ENCODE measurements at places on chromosomes 6 and 20.

DNA sequence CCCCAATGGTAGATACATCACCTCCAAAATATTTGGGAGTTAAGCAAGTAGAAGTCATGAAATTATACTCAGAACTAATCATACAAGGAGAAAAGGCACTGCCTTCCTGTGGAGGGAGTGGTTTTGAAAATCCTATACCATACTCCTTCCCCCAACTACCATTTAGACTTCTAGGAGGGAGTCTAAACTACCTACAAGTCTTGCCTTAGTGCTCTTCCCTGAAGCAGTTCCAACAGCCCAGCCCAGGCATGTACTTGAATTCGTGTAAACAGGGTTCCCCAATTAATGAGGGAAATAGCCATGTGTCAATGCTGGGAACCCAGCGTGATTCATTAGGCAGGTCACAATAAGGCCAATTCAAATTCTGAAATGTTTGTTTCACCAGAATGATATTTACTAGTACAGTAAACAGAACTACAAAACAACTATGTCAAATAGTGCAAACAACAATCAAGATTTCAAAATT is 39.1 kb upstream of the SGK1 start:
- no peak for DNase-seq

DNA sequence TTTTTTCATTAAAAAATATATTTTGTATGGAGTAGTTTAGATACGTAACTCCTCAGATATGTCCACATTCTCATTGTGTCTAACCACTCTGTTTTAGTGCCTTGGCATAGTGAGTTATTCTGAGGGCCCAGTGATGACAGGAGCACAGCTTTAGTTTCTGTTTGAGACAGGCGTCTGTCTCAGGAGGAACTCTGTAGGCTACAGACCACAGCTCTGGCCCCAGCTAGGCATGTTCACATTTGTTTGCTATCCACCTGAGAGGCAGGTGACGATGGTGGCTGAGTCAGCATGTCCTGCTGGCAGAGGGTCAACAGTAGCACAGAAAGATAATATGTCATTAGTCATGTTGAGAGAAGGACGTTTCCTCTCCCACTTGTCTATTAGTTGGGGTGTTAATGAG is 16.3 kb downstream of the LRRC1 start:
- peak; percentile 76 for DNase-seq

GRCh38 chr6:159357211-159357915 is 188.2 kb downstream of the FNDC1 start:
- no peak for DNase-seq

DNA sequence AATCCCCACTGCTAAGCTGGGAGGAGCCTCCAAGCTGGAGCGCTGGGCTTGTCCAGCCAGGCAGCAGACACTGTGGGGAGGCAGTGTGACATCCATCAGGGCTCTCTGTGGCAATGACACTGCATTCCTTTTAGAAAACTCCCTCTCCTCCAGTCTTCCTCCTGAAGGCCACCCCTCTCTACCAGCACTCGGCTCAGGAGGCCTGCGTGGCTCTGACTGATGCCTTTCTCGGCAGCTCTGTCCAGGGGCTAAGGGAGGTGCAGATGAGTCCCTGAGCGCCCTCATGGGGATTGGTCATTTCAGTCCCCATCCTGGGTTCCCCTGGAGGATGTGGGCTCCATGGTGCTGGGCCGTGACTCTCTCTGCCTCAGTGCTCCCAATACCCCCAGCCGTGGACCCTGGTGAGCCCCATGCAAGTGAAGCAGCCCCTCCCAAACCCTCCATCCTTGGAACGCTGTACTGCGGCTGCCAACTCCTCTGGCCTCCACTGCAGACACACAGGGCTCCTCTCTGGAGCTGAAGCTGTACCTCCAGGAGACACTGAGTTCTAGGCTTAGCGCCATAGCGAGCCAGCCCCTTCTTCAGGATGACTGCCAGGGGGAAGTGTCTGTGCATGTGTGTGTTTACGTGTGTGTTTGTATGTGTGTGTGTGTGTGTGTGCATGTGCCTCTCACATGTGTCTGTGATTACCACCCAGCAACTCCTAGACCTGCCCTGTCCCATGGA is 209.6 kb downstream of the ERMARD start:
- no peak for DNase-seq

Data from M059J (cell line).